ENCODE measurements at places on chromosomes 16 and 17.
A peak's percentile ranks its signal among the peaks of the same experiment; 100 is the strongest.

DNA sequence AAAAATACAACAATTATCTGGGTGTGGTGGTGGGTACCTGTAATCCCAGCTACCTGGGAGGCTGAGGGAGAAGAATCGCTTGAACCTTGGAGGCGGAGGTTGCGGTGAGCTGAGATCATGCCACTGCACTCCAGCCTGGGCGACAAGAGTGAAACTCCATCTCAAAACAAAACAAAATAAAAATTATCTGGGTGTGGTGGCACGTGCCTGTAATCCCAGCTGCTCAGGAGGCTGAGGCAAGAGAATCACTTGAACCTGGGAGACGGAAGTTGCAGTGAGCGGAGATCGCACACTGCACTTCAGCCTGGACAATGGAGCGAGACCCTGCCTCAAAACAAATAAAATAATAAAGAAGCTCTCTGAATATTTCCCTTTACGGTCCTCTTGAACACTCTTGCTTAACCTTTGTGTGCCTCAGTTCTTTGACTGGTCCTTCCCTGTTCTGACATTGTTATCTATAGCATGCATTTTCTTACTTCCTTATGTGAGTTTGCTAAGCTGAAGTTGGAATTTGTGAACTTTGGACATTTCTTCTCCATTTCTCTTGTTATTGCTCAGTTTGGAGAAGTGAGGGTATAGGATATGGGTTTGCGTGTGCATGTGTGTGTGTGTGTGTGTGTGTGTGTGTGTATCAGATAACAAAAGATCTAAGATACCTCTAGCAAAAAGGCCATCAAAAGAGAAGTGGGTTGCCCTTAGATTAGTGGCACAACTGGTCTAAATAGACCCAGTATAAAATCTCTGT, 29.7 kb upstream of the WSB1 start:
- DNase-seq = no peak

DNA sequence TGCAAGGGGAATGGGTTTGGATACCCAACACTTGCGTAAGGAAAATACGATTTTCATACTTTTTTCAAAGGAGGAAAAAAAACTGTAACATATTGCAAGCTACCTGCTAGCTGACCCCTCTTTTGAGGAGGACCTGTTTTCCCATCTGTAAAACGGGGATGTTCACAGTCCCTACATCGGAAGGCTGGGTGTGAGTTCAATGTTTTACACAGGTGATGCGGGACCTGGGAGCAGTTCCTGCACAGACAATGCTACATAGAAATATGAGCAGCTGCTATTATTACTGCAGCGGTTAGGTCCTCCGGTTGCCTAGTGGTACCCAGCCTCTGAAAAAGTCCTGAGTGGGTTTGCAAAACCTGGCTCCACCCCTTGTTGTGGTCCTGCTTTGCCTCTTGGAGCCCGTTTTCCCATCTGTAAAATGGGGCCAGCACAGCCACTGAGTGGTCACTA, 3.5 kb downstream of the SOCS1 start:
- DNase-seq = no peak

DNA sequence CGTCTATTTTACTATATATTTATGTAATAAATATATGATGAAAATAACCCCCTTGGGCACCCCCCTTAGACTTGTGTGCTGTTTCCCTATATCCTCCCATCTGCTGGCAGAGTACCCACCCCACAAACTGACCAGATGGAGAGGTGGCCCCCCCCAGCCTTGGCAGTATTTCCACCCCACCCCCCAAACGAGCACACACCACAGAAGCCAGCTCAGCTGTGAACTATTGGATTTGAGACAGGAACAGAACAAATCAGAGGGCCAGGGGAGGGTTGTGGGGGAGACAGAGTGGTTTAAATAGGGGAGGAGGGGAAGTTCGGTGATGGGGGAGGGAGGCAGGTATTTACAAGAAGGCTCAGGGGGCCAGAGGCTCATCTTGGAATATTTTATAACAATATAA, 7.8 kb downstream of the NR1D1 start:
- no peak for DNase-seq

DNA sequence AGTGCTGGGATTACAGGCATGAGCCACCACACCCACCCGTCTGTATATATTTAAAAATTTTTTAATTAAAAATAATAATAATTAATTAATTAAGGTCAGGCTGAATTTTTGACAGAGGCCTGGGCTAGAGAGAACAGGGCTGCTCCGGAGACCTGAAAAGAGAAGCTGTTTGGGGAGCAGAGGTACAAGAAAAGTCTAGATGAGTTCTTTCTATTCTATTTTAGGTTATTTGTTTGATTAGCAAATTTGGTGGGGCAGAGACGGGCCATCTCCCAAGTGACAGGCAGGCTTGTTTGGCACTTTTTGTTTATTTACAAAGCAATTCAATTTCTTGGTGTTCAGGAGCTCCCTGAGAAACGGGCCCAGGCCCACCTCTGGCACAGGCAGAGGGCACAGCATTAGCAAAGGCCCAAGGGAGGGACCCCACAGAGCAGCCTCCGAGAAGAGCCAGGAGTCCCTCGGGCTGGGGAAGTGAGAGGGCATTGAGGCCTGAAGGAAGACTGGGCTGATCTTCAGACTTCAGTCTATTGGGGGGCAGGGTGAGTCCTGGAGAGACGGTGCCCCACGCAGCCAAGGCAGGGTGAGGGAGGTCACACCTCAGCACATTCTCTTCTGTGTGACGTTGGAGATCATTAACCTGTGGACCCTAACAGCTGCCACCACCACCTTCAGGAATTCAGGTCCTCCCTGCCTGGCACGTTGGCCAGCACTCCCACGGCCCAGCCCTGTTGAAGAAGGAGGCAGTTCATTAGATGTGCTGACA, 10.8 kb upstream of the RIPOR1 start:
- DNase-seq = no peak

DNA sequence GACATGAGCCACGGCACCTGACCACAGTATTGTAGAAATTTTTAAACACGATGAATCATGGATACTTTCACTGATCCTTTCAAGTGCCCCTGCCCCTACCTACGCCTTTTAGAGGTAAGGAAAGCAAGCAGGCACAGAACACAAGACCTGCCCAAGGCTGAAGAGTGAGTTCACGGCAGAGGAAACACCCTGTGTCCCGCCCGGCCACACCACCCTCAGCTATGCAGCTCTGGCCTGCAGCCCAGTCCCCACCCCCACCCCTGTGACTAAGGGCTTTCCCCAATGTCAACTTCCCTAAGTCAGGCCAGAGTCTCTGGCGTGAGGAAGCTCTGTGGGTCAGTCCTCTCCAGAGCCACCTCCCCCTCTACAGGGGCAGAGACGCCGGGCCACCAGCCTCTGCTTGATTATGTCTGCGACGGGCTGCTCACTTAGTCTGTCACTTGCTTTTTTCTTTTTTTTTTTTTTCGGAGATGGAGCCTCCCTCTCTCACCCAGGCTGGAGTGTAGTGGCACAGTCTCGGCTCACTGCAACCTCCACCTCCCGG, 8.4 kb downstream of the SLC16A5 start:
- peak; percentile 90 for DNase-seq

GRCh38 chr17:31825961-31826691, 32.9 kb downstream of the COPRS start:
- DNase-seq = peak; percentile 22
